Activated effector memory CD4-positive, alpha-beta T cell treated with Interleukin-2 at 50 U/mL for 16 hours (primary cell): ENCODE measurements at places on chromosomes 3 and 15.

- DNase-seq, result no peak
These were observed 11.6 kb downstream of the CLCN2 start for GRCh38 chr3:184349563-184350470.

DNA sequence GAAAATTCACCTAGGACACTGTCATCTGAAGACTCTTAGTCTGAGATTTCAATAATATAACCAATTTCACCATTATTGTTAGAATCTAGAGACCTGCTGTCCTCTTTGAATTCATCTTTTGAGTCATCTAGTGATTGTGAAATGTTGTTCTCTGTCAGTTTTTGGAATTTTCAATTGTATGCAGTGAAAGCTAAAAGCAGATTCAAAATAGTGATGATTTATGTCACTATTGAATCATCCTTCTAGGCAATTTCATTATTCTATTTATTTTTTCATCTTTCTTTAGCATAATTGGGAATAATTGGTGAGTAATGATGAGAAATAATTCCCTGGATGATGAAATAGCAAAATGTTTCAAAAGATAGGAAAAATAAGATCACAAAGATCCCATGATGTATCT is 101.7 kb upstream of the EIF1B start:
- DNase-seq, result no peak

DNA sequence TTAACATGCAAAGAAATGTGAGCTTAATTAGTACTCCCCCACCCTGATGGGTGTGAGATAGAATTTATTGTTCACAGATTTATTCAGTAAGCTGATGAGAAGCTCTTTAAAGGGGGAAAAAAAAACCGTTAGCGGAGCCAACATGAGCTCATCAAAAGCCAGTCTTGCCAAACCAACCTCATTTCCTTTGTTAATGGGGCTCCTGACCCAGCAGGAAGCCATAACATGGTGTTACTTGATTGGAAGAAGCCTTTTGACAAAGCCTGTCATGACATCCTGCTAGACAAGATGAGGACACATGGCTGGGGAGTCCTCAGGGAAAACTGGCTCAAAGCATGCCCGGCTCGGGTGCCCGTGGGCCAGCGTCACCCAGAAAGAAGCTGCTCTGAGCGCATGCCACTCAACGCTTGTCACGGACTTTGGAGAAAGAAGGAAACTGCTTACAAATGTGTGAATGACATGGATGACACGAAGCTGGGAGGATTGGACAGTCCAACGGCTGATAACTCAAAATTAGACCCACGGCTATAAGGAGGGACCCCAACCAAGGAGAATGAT is 64.6 kb downstream of the SLCO2A1 start:
- DNase-seq, result no peak

- DNase-seq, result no peak
These were observed 65.2 kb downstream of the LPP start for GRCh38 chr3:188219147-188219546.

DNA sequence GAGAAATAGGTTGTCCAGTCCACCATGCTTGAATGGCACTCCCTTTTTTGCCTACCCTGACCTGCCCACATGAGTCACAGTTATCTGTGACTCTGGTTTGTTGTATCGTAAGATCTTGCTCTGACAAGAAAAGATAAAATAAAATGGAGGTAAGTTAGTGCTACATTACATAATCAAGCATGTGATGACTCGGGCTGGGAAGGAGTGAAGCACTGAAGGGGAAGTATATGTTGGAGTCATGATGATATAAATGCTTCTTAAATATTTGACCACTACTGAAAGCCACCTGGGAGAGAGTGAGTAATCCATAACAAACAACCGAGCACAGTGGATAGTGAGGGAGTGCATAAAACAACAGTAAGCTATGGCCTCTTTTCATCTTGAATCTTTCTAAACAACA is 124.4 kb downstream of the SHOX2 start:
- no peak for DNase-seq

DNA sequence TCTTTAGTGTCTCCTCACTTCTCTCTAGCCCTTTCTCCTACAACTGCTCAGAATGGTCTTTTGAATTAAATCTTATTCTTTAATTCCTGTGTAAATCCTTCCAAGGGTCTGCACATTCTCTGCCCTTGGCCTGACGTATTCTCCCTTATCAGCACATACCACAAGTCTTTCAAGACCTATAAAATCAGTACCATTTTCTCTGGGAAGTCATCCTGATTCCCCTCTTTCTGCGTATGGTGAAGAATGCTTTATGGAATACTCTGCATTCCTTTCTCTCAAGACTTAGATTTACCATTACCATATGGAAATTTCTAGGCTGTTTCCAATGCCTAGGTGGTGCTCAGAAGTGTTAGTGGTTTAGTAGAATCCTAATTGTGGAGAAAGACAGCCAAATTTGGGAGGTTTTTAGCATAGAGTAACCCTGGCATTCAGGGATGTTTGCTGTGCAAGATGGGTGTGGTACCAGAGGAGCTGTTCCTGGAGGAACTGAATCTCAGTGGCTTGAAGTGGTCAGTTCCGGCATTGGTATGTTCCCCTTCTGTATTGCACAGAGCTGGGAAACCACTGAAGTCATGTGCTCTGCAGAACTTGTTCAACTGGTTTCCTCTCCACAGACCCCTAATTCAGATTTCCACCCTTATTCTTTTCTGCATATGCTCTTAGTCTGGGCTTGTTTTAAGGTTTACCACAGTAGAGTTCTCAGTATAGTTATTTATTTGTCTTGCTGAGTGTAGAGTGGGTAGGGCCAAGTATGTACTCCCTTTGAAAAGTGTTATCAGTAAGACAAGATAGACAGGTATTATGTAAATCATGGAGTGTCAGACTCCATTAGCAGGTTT is 24.5 kb downstream of the IQGAP1 start:
- no peak for DNase-seq

DNA sequence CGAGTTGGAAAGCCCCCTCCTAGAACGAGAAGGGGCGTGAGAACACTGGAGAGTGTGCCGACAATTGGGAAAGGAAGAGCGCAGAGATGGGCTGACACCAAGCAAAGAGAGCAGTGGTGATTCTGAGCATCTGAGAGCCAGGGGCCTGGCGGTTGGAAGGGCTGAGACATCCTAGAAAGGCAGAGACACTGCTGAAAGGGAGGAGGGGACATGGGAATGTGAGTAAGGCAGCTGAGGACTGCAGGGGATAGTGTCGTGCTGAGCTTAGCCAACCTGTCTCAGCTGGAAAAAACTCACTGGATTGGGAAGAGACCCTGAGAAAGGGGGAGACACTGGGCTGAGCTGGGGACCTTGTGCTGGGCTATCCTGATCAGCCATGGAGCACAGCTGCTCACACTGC is 58.1 kb upstream of the SLC6A6 start:
- DNase-seq, result no peak

- DNase-seq, result no peak
These were observed 1.2 kb downstream of the TTC23 start for GRCh38 chr15:99248000-99248715.

GRCh38 chr3:173739726-173740125 is 342.2 kb downstream of the NLGN1 start:
- no peak for DNase-seq

- DNase-seq, result no peak
These were observed 90.2 kb upstream of the VGLL4 start for GRCh38 chr3:11733914-11734313.

DNA sequence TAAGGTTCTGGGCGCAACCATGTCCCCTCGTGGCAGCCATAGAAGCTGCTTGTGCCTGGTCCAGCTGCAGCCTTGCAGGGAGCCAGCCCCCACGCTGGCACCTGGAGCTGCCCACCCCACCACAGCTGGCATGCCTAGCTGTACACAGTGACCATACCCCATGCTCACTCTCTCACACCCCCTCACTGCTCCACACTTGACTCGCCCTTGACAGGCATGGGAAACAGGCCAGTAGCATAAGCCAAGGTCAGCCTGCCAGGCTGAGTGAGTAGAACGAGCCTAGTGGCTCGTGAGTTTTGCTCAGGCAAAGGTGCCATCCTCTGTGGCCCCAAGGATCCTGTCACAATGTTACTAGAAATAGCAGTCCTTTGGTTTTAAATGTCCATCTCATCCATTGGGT is 52.7 kb upstream of the CADM2 start:
- no peak for DNase-seq

GRCh38 chr15:31887246-31887645 is 143.1 kb upstream of the CHRNA7 start:
- no peak for DNase-seq

DNA sequence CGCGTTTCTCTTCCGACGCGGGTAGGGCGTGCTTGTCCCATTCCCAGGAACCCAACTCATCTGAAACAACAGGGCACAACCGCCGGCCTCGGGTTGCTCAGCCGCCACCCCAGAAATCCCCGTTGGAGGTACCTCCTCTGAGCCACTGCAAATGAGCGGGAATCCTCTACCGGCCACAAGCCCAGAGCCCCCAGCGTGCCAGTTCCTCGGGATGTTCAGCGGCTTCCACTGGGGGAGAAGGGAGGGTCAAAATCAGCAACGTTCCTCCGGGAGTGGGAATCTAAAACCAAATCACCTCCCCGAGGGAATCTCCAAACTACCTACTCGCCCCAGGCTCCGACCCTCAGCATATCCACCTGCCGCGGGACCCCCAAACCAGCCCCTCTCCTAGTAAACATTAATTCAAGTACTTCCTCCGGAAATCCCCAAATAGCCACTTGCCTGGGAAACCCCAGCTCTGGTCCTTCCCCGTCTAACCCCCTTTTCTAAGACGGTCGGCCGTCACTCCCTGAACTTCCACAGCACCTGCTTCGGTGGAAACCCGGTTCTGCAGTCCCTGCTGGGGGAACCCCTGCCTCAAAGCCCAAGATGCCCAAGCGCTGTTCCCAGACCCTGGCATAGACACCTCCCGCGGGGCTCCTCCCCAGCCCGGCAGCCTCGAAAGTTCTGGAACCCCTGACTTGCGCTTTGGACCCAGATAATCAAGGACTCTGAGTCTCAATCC is 887 bp downstream of the OXTR start:
- no peak for DNase-seq

DNA sequence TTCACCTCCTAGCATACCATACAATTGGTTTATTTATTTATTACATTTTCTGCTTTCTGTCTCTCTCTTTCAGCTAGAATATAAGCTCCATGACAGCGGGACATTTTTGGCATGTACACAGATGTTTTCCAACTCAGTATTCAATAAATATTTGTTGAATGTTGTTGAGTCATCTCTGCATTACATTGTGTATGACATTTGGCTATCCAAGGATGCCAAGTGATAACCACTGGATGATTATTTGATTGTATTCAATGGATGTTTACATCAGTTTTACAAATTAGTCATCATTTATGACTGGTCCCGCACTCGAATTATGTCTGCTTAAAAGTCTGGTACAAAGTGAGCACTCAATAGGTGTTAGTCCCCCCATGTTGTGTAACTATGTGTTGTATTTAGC is 49.5 kb upstream of the STXBP5L start:
- DNase-seq, result no peak

GRCh38 chr3:193590088-193590856 is 2.7 kb upstream of the OPA1 start:
- no peak for DNase-seq

DNA sequence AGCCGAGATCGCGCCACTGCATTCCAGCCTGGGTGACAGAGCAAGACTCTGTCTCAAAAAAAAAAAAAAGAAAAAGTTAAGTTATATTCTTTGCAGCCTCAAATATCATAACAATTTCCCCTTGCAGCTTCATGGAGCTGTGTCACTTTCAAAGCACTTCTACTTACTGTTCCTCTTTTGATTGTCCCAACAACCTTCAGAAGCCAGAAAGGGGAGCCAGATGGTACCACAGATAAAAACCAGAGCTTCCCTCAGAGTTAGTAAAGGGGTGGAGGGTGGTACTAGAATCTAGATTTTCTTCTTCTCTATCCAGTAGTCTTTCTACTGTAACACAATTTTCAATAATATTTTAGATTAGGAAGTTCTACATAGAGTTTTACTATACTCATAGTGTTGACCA is 188.8 kb downstream of the TAFA4 start:
- DNase-seq, result no peak

- no peak for DNase-seq
These were observed 143.1 kb downstream of the LSAMP start for GRCh38 chr3:116302087-116302747.

DNA sequence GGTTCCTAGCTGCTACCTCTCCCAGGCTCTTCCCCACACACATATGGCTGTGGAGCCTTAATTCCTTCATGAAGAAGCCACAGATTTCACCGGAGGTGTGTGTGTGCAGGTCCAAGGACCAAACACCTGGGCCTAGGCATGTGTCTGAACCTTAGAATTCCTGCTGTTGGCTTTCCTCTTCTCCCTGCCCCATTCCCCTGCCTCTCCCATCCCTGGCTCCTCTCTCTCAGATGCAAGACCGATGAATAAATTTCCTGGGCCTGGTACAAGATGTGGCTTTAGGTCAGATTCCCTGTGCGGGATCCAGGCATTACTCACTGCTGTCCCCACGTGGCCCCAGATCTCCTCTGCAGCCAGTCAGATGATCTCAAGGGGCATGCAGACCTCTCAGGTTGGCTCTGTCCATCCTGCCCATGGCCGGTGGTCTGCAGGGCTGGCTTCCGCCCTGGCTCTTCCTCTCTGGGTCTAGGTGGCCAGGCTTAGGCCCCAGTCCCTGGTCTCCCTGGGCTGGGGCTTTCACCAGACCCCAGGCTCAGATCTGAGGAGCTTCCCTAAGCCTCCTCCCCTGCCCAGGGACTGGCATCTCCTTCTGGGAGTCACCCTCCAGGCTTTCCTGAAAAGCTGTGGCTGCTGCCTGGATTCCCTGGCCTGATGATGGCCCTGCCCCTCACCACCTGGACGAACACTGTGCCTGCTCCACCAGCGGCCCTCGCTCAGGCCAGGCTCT is 20.5 kb downstream of the CCR9 start:
- no peak for DNase-seq

DNA sequence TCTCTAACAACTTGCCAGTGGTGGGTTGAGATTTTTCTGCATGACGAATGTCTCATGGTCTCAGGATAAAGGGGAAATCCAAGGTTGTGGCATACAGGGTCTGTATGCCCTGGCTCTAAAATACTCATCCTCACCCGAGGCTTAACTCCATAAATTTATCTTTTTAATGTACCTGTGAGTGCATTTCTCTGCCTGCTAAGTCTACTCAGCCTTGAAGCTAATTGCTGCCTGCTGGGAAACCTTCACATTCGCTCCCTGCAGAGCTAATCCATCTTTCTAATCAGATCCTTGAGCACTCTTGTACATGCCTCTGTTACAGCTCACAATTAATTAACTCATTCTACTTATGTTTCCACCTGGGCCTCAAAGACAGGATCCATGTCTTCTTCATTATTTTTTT is 93.8 kb downstream of the CMSS1 start:
- DNase-seq, result no peak
